ENCODE measurements at places on chromosomes 1 and 21. TPM values are rescaled to one million over a fixed set of nuclear protein-coding genes. Genes with fewer than 3 reads are reported as not detected.

The TCHHL1 gene
- total RNA-seq, result not detected

The FCAMR gene
- 0.08 TPM for total RNA-seq

The FAM72D gene
- total RNA-seq, result 6.7 TPM

The MYCL gene
- 1.4 TPM for total RNA-seq

The ATP6V1G3 gene
- not detected for total RNA-seq

The C21orf58 gene
- total RNA-seq, result 4.1 TPM

The ANKRD34A gene
- total RNA-seq, result 0.23 TPM

The DDAH1 gene
- 7.6 TPM for total RNA-seq

The TCHH gene
- total RNA-seq, result 0.26 TPM

The CYP4A22 gene
- not detected for total RNA-seq

All from A549 treated with DMSO at 1 μM for 4 hours (cell line).